ENCODE measurements at places on chromosomes 12 and 14.

DNA sequence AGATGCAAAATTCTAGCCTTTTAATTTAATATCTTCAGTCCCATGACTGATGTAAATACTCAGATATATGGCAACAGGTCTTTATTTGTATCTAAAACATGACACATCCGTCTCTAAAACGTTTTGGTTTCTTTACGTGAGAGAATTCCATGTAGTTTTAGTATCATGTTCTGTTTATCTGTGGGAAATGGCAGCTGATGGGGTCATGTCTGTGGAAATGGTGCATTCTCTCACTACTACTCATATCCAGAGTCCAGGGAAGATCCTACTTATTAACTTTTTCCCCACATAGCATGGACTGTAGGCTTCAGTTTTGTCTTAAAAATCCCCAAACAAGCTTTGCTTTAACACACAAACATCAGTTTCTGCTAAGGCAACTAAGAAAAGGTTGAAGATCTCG, 53.8 kb downstream of the SPTLC2 start:
- no peak for DNase-seq

DNA sequence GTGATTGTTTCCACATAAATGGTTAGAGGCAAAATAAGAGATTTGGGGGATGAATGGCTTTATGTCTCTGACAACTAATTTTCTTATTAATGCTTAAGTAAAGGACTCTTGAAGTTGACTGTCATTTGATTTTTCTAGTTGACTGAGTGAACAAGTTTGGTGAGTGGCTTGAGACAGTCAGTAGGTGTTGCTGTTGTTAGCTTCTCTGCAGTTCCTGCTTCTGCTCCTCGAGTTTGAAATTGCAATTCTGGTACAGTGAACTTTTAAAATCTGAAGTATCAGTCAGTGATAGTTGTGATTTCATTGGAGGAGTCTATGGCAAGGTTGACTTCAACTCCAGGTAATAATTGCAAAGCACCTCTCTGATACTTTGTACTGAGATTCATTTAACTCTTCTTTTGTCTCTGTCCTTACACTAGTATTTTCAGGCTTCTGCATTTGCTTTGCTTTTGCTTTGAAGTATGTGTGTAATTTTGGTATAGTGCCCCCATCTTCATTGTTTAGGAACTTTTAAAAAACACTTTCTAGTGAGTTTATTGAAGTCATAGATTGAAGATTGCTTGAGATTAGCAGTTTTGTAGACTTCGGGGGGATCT, 415.5 kb downstream of the PCNX1 start:
- no peak for DNase-seq

GRCh38 chr14:65832431-65833266, 420.1 kb downstream of the FUT8 start:
- DNase-seq, result no peak

GRCh38 chr12:92028441-92028709, 117.3 kb downstream of the BTG1 start:
- no peak for DNase-seq

GRCh38 chr12:76544601-76545261, 14.8 kb downstream of the OSBPL8 start:
- DNase-seq, result no peak

GRCh38 chr14:89187501-89187900, 229.5 kb downstream of the FOXN3 start:
- no peak for DNase-seq

DNA sequence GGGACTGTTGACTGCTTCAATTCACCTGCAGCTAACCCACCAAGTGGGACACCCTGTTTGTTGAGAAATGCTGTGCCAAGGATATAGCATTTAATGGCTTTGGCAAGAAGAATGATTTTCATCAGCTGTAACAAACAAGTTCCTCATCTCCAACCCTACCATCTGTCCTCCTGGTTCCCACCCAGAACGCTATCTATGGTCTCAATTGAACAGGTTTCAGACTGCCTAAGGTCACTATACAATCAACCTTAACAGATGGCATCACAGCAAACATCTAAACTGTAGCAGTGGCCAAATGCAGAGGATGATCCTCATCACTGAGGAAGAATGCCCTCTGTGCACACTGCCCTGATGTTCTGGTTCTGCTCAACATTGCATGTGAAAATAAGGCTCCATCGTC, 546.2 kb upstream of the FOXG1 start:
- no peak for DNase-seq

DNA sequence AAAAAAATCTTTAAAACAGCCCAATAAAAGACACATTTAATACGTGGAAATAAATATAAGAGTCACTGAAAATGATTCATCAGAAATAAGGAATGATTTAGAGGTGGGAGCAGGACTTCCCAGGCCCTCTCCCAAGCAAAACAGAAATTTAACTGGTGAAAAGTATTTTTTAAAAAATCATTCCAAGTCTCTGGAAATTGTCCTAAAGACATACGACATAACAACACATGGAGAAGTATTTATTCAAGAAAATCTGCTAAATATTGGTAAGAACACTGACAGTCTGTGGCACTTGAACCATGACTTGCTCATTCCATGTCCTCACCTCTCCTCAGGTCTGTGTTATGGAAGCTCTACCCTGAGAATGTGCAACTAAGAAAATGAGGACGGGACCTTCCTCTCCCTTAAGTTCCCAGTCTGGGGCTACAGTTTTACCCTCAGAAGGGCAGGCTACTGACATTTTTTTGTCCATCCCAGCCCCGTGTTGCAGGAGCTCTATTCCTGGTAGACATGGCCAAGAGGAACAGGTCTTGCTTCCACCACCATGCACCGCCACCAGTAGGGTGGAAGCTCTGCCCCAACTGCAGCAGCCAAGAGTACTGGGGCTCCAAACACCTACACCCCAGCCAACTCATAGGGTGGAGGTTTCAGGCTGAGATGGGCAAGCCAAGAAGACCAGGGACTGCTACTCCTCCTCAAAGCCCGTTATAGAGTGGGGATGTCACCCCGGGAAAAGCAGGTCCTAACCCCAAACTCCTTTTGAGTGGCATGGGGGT, 193.0 kb downstream of the CRADD start:
- DNase-seq, result no peak

GRCh38 chr14:74080820-74081460, 3.3 kb downstream of the ALDH6A1 start:
- DNase-seq, result no peak

GRCh38 chr14:95303552-95303951, 16.2 kb downstream of the CLMN start:
- DNase-seq, result no peak

DNA sequence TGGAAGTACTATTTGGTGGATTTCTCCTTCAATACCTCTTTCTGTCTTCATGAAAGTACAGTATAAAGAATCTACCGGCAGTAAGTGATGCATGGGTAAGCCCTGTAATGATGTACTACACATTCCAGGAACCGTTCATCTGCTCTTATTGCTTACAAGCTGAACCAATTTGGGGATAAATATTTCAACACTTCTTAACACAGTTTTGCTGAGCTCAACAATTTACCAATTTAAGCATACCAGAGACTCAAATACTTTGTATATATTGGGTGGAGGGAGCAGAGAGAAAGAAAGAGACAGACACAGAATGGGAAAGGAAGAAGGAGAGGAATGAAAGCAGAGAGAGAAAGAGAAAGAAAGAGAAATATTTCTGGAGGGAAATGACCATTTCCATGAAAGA, 821.1 kb upstream of the FLRT2 start:
- DNase-seq, result no peak

- no peak for DNase-seq
These were observed 28.1 kb upstream of the WNK1 start for GRCh38 chr12:724194-724855.

DNA sequence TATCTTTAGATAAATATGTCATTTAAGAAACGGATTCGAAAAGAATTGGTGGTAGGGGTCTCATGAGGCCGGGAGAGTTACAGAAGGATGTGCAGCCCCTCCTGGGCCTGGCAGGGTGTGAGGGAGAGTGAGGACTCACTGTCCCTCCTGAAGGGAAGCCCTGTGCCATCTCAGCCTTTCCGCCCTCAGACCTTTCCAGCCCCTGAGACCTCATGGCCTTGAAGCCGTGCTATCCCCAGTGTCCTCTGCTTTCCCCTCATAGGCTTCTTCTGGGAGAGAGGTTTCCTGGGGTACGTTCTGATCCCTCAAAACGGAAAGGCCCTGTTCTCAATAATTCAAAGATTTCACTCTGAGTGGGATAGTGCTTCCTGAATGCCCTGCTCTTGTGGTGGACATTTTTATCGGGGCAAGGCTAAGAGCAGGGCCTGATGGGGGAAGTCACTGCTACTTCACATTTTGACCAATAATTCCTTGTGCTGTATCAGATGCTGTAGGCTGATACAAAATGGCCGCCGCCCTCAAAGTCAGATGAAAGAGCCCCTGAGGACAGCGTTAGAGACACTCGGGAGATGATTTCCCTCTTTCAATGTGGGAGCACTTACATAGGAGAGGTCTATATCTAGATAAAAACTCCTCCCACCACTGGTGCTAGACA, 1.3 kb downstream of the CD4 start:
- DNase-seq, result no peak

All from keratinocyte (primary cell).